GM03348 (cell line): ENCODE measurements at places on chromosomes 16 and 17.

- DNase-seq, result no peak
Observed at GRCh38 chr17:46154151-46154816, 38.9 kb downstream of the KANSL1 start.

DNA sequence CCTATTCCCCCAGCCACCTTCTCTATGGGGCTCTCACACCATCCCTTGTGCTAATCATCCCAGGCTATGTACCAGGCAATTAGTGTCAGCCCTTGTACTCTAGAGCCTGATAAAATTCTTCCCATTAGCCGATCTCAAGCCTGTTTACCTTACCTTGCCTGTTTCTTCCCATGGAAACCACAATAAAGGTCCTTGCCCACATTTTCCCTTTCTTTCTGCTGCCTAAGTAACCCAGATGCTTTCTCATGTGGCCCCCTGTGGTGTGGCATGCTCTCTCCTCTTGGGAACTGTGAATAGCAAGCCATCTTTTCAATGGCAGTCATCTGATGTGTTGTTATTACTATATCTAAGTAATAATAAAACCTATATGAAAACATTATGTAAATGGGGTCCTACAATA, 265.8 kb upstream of the ELAC2 start:
- DNase-seq, result no peak

DNA sequence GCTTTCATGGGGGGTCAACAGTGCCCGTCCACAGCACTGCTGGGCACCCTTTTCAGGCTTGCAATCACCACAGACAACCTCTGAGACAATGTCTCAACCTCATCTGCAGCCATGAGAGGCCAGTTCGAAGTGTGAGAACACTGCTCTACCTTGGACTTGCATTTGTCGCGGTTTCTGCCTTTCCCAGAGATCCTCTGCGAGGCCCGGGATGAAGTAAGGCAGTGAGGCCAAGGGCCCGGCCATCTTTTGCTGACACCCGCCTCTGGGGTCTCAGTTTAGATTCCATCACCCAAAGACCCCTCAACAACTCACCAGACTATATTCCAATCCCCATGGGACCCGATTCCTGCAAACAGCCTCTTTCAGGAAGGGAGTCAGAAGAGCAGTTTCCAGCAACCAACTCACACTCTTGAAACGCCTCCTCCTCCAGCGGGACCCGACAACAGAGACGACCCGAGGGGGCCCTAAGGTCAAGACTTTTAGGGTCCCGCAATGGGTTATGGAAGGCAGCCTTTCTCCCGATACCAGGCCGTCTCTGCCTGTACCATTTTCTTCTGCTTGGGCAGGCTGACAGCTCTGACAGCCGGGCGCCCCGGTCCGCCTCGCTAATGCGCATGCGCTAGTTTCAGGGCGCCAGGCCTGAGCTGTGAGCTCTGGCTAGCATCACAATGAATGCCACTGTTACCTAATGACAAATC, 576.0 kb downstream of the KCNJ18 start:
- DNase-seq, result no peak

DNA sequence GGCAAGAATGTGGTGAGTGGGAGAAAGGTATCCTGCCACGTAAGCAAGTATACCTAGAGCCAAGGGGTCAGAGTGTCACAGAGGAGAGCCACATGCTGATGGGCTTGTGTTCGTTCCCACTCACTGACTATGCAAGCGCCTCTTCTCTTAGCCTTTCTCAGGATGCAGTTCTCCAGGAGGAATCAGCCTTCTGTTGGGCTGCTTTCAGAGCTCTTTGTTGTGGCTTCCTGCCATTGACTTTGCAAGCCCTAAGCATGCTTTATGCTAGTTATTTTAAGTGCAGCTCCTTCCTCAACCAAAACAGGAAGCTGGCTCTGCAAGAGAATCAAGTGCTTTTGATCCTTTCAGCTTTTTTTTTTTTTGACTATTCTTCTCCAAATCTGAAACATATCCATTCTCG, 66.6 kb downstream of the SIAH1 start:
- peak; percentile 17 for DNase-seq

- no peak for DNase-seq
Observed at GRCh38 chr16:81408409-81408950, 36.1 kb upstream of the CMIP start.

- DNase-seq, result no peak
Observed at GRCh38 chr17:31803494-31804213, 55.4 kb downstream of the COPRS start.

DNA sequence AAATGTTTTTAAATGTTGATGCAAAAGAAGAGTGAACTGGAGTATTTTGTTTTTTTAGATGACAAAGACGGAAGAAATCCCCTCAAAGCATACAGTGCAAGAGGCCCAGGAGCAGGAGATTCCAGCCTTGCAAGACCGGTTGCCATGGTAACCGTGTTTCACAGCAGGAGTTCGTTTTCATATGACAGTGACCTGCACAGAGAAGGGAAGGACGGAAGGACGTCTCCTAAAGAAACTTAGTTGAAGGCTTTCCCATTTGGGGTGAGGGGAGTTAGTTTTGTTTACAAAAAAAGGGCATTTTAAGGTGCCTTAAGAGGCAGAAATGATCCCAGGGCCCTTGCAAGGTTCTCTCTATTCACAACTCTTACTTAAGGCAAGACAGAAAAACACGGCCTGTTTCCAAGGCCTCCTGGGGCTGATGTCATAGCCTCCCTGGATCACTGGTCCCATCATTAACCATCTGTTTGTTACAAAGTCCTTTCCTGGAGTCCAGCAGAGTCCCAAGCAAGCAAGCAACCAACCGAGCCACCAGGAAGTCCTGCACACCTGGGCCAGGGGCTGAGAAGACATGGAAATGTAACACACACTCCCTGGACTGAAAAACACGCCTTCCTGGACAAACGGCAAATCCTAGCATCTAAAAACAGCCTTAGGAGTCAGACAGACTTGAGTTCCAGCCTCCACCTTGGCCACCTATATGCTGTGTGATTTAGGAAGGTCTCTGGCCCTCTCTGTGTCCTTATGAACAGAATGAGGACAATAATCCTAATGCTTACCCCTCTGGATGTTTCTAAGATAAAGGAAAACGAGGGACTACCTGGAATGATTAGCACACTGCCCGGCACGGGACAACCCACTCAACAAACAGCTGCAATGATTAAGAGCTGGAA, 30.3 kb upstream of the RPH3AL start:
- DNase-seq, result no peak

DNA sequence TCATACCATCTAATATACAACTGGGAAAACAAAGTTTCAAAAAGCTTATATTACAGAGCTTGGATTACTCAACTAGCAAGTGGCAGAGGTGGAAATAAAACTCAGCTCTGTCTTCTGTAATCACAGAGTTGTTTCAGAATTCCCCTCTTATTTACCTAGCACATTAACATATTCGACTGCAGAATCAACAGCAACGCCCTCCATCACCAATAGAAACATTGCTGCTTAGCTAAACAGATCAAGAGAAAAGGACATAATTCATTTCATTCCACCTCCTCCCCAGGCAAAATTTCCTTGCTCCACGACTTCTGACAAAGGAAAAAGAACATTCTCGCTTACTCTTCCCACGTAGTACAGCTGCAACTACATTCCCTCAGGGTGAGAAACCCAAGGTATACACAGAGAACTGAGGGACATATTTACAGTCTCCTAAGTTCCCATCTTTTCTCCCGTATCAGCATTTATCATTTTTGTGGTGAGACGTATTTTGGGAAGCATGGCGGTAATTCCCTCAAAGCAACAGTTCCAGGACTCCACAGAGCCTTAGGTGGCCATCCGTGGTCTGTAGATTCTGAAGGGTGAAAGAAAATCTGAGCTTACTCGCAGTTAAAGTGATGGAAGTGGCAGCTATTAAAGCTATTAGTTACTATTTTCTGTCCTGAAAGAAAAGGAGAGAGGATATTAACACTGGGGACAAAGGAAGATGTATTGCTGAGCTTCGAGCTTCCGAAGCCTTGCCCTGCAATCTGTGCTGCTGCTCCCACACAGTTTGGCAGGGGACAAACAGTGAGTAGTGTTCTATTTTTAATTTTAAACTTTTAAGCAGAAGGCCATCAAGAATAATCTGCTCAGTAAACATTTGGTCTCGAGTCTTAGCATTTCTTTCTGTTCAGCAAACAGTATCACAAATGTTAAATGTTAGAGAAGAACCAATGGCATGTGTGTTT, 1296.2 kb downstream of the CDH8 start:
- DNase-seq, result no peak

- no peak for DNase-seq
Observed at GRCh38 chr16:76913046-76913445, 277.9 kb upstream of the MON1B start.

DNA sequence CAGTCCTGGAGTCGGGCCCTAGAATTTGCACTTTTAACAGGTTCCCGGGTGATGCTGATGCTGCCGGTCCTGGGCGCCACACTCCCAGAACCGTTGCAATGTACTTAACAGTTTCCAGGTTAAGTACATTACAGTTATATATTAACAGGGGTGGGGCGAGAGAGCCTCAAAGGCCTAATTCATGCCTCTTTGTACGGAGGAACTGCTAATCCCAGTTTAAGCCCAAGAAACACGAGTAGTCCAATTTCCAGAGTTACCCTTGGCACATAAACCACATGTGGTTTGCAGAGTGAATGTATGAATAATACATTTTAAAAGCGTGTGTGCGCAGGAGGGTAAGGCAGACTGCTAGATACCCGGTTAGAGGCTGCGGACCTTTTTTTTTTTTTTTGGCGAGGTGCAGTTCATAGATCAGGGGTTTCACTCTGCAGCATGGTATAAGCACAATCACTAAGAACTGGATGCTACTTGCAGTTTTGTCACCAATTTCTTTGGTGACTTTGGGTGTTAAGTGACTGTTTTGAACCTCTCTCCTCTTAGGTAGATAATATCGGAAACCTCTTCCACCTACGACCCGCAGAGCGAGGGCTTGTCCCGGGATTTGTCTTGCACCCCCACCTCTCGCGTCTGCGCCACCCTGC, 713 bp downstream of the COX11 start:
- peak; percentile 53 for DNase-seq

- no peak for DNase-seq
Observed at GRCh38 chr17:45429339-45430005, 3.2 kb downstream of the ARHGAP27 start.

- DNase-seq, result no peak
Observed at GRCh38 chr17:36144981-36145729, 31.3 kb downstream of the TBC1D3B start.

DNA sequence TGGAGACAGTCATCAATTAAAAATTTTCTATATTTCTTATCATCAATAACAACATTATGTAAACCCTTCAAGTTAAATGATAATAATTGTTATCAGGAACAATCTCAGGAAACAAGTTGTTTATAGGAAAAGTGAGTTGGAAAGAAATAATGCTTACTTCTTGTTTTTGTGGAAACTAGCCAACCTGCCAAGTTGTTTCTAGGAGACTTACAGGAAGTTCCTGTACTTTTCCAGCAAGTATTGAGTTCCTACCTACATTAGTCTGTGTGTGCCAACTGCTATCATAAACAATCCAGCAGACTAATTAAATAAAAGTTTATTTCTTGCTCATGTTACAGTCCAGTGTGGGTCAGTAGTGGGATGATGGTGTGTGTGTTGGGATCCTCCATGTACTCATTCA, 1.6 kb upstream of the CCL14 start:
- DNase-seq, result no peak

DNA sequence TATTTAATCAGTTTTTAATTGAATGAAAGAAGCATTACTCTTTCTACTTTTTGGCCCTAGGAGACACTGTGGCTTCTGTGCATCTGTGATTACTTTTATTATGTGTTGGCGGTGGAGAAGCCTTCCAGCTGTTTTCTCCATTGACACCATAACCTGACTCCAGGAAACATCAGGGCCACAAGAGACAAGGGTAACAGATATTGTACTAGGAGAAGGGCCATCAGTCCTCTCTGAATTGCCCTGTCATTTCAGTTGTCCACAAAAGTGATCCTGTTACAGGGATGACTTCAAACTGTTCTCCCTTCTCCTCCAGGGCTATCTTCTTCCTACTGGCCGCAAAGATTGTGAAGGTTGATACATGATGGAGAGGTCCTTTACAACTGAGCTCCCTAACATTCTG, 14.6 kb downstream of the KRT39 start:
- DNase-seq, result no peak

DNA sequence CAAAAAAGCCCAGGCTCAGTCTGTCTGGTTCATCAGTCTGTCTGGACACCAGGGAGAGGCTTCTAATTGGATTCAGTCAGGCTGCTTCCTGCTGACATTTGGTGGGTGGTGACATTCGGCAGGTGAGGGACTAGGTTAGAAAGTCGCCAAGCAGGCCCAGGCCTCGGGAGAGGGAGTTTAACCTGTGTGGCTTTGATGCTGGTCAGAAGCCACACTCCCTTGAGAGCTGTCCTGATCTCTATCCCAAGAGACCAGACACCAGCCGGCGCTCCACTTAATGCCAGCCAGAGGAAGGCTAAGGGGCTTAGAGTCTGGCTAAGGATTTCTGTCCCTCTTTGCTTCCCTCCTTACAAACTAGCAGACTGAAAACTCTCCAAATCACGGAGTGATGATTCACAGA, 135.0 kb downstream of the GSG1L start:
- DNase-seq, result no peak

GRCh38 chr17:63999680-64000531, 1.8 kb downstream of the PRR29 start:
- no peak for DNase-seq

DNA sequence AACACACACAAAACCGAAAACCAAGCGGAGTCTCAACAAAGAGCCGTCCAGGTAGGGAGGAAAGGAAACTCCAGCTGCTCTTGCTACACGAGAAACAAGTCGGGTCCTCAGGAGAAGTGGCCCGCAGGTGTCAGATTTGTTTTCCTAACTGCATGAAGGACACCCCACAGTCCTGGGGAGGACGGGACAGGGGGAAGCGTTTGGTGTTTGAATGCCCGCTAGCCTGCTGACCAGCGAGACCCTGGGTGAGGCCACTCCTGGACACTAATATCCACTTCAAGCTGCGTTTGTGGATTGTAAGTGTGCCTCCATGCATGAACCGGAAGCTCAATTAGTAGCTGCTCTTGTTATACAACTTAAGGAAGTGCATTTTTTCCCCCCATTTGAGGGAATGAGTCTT, 299.5 kb downstream of the MAF start:
- no peak for DNase-seq

DNA sequence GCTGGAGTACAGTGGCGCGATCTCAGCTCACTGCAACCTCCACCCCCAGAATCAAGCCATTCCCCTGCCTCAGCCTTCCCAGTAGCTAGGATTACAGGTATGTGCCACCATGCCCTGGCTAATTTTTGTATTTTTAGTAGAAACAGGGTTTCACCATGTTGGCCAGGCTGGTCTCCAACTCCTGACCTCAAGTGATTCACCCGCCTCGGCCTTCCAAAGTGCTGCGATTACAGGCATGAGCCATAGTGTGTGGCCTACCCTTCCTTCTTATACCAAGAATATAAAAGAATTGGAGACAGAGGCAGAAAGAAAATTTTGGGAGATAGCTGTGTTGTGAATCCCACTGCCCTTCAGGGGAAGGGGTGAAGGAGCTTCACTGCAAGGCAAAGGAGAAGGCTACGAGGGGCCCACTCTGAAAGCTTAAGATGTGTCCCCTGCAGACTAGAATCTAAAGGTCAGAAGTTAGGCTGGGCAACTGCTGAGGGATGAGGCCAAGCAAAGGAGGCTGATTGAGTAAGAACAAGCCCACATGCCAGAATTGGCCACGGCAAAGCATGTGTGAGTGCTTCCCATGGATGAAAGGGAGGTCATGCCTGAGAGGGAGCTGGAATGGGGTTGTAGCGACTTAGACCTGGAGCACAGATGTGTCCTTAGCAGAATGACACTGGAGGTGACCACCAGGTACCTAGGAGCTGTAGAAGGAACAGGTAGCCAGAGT, 8.4 kb upstream of the CRYBA1 start:
- peak; percentile 55 for DNase-seq

- no peak for DNase-seq
Observed at GRCh38 chr16:68665501-68665900, 20.4 kb downstream of the CDH3 start.

GRCh38 chr16:69823831-69824563, 61.9 kb downstream of the WWP2 start:
- no peak for DNase-seq
